Stimulated activated CD4-positive, alpha-beta T cell treated with anti-CD3 and anti-CD28 coated beads, Interleukin-1b, Interleukin-23, amount 100 ng/mL, for 1 hour (primary cell): ENCODE measurements at places on chromosomes 3 and 15.

DNA sequence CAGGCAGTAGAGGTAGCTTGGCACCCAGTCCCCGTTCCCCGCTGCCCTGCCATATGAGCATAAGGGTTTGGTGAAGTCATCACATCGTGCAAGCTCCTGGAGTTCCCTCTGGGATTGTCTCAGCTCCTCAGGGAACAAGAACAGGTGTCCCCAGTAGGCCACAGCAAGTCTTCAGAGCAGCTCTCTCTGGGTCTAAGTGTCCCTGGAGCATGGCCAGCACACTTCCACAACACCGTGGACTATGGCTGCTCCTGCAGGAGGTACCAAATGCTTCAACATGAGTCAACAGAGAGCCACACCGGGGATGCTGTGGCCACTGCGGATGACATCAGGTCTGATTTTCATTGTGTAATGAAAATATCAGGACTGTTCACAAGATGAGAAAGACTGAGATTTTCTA is 23.1 kb downstream of the ABHD6 start:
- DNase-seq = no peak

- DNase-seq = no peak
Observed at GRCh38 chr3:114646526-114646925, 352.7 kb downstream of the TIGIT start.

GRCh38 chr3:128207951-128208350 is 54.7 kb downstream of the EEFSEC start:
- no peak for DNase-seq

DNA sequence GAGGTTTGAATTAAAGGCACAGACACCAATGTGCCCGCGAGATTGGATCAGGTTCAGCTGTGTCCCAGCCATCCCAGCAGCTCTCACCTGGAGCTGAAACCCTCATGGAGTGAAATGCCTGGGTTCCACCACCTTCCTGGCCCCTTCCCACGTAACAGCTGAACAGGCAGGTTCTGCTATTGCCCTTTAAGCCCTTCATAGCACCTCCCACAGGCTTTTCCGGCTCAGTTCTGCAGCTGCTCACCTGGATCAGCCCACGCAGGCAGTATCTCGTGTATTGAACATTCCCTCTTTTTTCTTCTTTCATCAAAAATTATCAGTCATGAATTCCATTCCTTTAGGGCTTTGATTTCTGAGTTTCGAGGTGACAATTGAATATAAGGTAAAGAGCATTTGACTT is 129.8 kb downstream of the SLC9A9 start:
- no peak for DNase-seq

DNA sequence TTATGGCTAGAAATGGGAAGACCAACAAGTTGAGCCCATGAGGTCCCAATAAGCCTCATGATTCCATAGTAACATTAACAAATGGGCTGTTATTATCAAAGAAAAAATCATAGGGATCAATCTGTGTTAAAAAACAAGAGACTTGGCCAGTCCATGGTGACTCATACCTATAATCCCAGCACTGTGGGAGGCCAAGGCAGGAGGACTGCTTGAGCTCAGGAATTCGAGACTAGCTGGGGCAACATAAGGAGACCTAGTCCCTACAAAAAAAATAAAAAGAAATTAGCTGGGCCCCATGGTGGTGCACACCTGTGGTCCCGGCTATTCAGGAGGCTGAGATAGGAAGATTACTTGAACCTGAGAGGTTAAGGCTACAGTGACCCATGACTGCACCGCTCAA is 124.8 kb downstream of the DMXL2 start:
- no peak for DNase-seq

DNA sequence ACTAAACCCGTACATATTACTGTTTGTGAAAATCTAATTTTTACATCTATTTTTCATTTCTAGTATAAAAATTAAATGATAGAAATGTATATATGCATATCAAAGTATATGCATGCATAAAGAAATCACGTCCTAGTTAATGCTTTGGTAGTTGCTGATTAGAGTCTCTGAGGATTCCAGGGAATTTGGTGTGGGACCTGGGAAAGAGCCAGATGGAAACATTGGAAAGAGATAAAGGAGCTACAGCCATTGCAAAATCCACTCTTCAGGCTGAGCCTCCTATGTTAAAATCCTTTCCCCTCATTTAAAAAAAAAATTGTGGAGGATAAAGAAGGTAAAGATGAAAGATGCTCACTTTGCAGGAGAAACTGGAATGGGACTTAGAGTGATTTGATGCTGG is 134.1 kb downstream of the SRGAP3 start:
- no peak for DNase-seq
